Activated CD4-positive, alpha-beta T cell treated with anti-CD3 and anti-CD28 coated beads, Interleukin-2, amount 50 U/mL, for 4 hours (primary cell): ENCODE measurements at places on chromosomes 11 and 22.

DNA sequence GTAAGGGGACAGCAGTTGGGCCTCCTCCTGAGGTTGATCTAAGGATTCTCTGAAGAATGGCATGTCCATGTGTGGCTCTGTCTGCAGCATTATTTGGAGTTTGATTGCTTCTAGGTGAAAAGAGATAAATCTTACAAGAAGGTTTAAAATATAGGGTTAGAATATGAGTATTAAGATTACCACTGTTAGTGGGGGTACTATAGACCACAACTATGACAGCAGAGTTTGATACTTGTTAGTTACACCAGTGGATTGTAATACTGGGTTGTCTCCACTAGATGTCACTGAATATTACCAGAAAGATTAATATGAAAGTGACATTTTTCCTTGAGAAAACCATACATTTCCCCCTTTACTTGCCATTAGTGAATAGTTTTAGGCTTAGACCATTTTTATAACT lies 47.9 kb downstream of the ZNF280B start:
- no peak for DNase-seq

GRCh38 chr11:18567081-18567480 lies 21.5 kb downstream of the UEVLD start:
- DNase-seq: no peak

- no peak for DNase-seq
Measured at GRCh38 chr11:128956401-128957201, 13.9 kb upstream of the TP53AIP1 start.

- DNase-seq: no peak
Measured at GRCh38 chr11:70141486-70142220, 61.4 kb upstream of the FADD start.

DNA sequence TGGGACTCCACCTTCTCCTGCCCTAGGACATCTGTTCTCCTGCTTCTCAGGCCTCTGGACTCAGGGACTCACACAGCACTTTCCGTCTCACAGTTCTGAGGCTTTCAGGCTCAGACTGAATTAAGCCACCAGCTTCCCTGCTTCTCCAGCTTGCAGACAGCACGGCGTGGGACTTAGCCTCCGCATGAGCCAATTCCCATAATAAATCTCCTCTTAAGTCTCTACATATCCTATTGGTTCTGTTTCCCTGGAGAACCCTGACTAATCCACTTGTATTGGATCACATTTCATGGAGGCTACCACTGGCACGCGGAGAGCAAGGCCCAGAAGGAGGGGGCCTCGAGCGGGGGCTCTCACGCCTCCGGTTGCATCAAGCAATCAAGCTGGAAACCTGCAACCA lies 1313.6 kb downstream of the TBC1D22A start:
- DNase-seq: no peak

DNA sequence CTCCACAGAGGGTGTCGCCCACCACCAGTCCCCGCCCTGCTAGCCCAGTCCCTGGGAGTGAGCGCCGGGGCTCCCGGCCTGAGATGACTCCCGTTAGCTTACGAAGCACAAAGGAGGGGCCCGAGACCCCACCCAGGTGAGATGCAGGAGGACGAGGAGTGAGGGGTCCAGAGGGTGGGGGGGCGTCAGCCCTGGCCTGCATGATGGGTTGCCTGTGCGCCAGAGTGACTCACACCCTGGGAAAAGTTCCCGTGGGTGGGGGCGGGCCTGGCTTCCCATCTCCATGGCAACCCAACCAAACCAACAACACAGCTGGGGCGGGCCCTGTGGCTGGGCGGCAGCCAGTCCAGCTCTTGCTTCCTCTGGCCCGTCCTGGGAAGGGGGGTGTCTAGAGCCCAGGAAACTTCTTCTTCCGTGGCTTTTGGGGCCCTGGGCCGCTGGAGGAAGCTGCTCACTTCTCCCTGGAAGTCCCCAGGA lies 4.5 kb downstream of the GAS2L1 start:
- DNase-seq: peak; percentile 55

DNA sequence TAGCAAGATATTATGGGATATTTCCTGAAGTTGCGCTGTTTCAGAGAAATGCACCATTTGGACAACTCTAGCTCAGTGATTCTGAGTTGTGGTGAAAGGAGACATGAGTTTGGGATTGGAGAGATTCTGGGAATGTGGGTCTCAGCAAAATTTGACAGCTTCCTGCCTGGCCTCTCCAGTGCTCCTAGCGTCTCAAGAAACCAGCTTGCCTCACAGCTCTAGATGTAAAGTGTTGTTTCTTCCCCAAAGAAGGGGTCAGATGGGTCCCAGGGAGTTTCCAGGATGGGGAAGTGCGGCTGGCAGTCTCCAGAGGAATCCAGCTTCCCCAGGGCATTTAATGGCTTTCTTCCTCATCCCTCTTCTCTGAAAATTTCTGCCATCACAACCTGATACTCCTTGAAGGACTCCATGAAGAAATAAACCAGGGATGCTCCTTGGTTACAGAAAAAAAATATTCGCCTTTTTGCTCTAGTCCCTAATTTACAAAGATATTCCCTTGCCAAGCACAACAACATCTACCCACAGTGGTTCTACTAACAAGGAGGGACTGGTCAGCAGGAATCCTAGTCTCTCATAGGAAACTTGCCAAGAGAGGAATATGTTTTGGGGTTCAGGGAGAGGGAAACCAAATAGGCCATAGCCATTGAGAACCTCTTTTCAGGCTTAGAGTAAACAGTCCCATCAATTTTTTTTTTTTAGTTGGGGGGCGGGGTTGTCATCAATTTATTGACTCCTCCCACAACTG lies 185.4 kb upstream of the E2F8 start:
- DNase-seq: no peak

- no peak for DNase-seq
Measured at GRCh38 chr11:127632976-127633680, 632.6 kb upstream of the KIRREL3 start.

GRCh38 chr11:130340671-130341319 lies 26.1 kb upstream of the ZBTB44 start:
- no peak for DNase-seq

DNA sequence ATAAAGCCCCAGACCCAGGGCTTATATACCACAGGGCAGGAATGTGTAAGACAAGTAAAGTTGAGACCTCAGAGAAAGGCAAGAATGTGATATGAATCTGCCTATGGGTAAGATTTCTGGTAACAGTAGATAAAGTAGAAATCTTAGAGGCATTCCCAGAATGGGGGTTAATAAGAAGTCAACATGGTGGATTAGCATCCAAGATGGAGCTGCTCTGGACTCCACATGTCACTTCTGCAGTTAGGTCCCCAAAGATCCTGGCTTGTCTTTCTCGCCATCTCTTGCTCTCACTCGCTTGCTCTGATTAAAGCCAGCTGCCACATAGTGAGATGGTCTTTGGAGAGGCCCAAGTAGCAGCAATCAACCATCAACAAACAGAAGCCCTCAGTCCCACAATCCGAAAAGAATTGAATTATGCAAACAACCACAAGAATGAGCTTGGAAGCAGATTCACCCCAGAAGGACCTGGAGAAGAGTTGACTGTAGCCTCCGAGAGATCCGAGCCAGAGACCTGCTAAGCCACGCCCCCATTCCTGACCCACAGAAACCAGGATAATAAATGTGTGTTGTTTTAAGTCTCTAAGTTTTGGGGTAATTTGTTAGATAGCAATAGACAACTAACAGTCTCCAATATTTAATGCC lies 5.4 kb upstream of the C11orf86 start:
- no peak for DNase-seq
